ENCODE measurements at places on chromosomes 3 and 15.

DNA sequence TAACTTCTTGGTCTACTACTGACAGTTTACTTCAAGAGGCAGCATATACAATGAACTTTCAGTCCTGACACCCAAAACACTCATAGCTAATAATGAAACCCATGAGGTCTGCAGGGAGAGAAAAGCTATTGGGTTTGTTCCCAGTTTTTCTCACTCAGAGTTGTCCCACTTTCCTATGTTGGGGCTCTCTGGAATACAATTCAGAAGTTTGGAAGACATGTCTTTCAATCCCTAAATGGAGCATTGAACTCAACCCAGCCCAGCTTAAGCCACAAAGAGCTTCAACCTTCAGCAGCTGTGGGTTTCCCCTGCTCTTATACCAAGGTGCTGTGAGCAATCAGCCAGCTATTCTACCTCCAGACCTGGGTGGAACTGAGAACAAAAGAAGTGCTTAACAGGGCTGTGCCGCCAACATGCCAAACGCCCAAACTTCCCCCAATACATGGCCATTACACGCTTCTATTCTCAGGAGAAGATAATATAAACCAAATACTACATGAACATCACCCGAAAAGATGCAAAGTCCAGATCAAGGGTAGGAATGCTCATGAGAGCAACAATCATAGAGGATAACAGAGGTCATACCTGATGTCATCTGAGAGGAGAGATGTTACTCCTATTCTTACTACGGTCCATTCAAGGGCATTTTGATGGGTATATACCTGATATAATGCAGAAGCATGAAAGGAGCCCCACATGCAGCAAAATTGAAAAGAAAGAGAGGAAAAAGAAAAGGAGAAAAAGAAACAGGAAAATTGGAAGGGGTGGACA, 131.2 kb upstream of the TGFBR2 start:
- peak; percentile 4 for DNase-seq

- no peak for DNase-seq
Observed at GRCh38 chr15:96388673-96389072, 58.2 kb downstream of the NR2F2 start.

DNA sequence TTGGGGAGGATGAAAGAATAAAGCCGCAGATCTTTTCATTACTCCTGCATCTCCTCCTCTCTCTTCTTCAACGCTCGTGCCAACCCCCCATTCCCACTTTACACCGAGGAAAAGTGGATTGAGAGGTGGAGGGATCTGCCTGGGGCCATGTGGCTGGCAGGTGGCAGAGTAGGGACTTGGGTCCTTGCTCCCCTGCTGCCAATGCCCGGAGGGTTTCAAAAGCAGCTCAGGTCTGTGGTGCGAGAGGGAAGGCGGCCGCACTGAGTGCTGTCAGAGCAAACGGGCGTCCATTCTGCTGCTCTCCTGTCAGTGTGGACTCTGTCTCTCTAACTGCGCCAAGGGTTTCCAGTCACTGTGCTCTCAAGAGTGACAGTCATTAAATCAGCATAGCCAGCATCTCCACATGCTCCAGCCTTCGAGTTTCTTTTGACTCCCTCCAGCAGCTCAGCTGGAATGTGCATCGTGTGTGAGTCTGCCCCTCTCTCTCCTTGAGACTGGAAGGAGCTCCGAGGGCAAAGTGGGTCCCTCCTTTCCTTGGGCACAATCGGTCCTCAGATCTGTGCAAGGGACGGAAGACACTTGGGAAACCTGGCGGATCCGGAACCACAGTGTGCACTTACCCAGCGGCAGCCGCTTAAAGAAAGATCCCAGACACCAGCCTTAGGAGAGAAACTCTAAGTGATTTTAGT, 68.6 kb downstream of the VGLL4 start:
- no peak for DNase-seq

GRCh38 chr15:101151288-101151687, 100.6 kb downstream of the CHSY1 start:
- no peak for DNase-seq

GRCh38 chr3:196198771-196199753, 12.1 kb downstream of the ZDHHC19 start:
- no peak for DNase-seq

- no peak for DNase-seq
Observed at GRCh38 chr15:58115692-58116091, 22.5 kb upstream of the AQP9 start.

DNA sequence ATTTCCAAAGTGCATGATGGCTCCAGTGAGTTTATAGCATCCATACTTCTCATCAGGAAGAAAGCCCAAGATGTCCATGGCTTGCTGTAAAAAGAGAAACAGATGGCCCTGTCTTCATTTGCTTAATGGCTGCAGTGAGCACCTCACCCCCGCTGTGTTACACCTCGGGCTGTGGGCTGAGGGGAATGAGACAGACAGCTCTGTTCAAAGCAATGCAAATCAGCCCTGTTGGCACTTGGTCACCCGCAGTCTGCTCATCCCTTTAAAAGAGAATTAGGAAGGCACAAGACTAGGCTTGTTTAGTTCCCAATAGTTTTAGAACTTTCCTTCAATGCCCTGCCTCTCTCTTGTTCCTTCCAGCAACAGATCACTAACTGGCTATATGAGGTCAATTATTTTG, 25.2 kb downstream of the MYH15 start:
- no peak for DNase-seq

- no peak for DNase-seq
Observed at GRCh38 chr3:101791778-101792177, 12.8 kb downstream of the NXPE3 start.

DNA sequence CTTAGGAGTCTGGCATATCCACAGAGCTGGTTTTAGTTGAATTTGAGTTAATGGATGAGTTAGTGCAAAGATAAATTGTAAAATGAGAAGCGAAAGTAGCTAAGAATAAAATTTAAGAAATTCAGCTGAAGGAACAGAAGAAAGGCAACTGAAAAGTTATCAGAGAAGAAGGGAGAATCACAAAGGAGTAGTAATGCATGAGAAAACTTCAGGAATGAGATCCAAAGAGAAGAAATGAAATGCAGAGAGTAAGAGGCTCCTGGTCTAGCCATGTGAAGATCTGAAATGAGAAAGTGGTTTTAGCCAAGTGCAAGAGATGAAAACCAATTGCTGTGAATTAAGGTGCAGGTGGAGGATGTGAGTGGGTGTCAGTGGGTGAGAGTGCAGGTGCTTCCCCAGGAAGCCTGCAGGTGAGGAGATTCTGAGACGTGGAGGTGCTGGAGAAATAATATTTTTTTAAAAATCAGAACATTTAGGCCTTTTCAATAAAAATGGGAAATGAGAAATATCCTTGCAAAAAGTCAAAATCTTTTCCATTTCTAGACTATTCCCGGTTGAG, 18.5 kb downstream of the KBTBD8 start:
- DNase-seq: no peak

DNA sequence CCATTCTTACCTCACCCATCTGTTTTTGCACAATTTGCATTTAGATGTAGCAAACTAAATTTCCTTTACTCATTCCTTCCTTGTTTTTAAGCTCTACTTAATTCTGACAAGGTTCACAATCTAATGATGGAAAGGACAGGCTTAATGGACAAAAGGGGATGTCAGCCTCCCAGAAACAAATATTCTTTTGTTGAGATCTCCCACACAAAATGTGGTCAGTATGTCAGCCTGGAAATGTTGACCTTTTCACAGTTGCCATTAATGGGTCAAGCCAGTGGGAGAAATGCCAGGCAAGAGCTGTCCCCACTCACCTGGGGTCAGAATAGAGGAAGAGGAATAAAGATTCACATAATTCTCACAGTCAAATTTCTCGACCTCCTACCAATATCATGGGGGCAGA, 27.0 kb downstream of the WWTR1 start:
- no peak for DNase-seq

- DNase-seq: no peak
Observed at GRCh38 chr15:76368122-76368621, 31.6 kb downstream of the ISL2 start.

- no peak for DNase-seq
Observed at GRCh38 chr3:74590620-74591262, 23.7 kb downstream of the CNTN3 start.

- no peak for DNase-seq
Observed at GRCh38 chr3:14630404-14631100, 21.0 kb upstream of the CCDC174 start.

- DNase-seq: no peak
Observed at GRCh38 chr3:144496141-144496835, 524.7 kb downstream of the DIPK2A start.

DNA sequence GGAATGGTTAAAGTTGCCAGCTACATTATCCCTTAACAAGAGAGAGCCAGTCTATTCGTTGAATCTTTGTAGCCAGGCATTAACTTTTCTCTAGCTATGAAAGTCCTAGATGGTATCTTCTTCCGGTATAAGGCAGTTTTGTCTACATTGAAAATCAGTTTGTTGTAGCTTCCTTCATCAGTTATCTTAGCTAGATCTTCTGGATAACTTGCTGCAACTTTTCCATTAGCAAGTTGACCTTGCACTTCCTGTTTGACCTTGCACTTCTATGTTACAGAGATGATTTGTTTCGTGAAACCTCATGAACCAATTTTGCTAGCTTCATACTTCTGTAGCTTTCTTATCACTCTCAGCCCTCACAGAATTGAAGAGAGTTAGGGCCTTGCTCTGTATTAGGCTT, 24.1 kb downstream of the TOPAZ1 start:
- DNase-seq: no peak

DNA sequence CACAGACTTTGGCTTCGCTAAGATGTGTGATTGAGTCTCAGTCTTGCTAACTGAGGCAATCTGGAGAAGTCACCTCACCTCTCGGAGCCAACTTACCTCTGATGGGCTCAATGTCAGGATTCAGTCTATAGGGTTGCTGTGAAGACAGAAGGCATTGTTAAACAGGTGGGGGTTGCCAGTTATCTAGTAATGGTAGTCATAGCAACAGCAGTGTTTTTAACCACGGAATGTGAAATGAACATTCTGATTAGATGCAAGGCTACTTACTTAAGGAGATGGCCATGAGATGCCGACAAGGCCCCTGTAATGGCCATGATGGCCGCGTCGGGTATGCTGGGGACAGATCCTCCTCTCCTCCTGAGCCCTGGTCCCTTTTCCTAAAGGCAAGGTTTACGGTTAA, 243.1 kb downstream of the GABRG3 start:
- no peak for DNase-seq

DNA sequence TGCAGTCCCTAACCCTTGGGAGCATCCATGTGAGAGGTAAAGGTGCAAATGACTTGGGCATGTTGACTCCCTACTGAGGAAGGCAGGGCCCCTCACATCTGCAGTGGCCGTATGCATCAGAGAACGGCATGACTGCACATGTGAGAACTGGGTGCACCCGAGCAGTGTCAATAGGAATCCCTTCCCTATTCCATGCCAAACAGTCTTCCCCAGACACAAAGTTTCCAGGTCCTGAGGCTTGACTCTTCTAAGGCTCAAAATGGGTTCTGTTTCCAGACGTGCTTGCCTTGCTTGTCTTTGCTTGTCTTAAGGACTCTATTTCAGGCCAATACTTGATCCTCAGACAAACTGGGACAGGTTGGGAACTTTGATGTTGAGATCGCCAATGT, 20.5 kb upstream of the ANPEP start:
- no peak for DNase-seq

DNA sequence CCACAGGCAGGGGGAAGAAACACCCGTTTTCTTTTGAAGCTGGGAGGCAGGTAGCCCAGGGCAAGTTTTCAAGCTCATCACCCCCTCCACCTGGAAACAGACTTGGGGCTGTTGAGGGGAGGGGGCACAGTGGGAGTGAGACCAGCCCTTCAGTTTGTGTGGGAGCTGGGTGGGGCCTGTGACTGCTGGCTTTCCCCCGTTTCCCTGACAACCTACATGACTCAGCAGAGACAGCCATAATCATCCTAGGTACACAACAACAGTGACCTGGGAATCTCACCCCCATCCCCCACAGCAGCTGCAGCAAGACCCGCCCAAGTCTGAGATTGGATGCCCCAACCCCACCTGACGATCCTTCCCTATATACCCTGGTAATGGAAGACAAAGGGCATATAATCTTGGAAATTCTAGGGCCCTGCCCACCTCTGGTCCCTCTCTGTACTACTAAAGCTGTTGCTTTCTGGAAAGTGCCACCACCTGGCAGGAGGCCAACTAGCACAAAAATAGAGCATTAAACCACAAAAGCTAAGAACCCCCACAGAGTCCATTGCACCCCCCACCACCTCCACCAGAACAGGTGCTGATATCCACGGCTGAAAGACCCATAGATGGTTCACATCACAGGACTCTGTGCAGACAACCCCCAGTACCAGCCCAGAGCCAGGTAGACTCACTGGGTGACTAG, 422.2 kb upstream of the SGO1 start:
- DNase-seq: no peak

GRCh38 chr3:13650210-13651056, 101.5 kb downstream of the FBLN2 start:
- peak; percentile 43 for DNase-seq

GRCh38 chr15:66069751-66070150, 183.8 kb downstream of the MEGF11 start:
- DNase-seq: no peak

DNA sequence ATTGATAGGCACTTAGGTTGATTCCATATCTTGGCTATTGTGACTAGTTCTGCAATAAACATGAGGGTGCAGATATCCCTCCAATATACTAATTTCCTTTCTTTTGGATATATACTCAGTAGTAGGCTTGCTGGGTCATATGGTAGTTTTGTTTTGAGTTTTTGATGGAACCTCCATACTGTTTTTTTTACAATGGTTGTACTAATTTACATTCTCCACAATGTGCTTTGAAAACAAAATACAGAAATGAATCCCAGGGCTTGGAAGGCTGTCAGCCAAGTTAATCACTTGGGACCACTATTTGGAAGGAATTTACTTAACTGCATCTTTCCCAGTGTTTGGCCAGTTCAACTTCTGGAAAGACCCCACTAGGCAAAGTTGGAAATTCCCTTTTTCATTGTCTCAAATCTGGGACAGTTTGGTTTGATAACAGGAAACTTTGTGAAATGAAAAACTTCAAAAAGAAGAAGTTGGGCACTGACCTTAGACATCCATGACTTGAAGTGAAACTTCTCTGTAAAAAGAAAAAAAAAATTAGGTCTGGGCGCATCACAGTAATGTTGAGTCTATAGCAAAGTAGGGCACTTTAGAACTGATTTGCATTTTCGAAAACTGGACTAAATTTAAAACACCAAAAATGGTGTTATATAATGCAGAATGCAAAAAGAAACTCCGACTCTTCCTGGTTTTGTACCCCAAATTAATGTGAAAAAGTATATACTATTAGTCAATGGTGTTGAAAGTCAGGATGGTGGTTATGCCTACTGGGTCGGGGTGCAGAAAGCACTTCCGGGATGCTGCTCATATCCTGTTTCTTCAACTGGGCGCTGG, 6.0 kb downstream of the CTSH start:
- DNase-seq: no peak

- no peak for DNase-seq
Observed at GRCh38 chr3:68974711-68975110, 38.8 kb downstream of the EOGT start.

GRCh38 chr3:10160346-10160745, 4.4 kb upstream of the IRAK2 start:
- no peak for DNase-seq

DNA sequence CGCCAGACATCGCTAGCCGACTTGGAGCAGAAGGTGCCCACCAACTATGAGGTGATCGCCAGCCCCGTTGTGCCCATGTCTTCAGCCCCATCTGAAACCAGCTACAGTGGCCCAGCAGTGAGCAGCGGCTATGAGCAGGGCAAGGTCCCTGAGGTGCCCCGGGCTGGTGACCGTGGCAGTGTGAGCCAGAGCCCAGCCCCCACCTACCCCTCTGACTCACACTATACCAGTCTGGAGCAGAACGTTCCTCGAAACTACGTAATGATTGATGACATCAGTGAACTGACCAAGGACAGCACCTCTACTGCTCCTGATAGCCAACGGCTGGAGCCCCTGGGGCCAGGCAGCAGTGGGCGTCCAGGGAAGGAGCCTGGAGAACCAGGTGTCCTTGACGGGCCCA, 12.9 kb upstream of the APEH start:
- no peak for DNase-seq

GRCh38 chr3:99532246-99532645, 106.1 kb upstream of the COL8A1 start:
- DNase-seq: no peak

Measured in stimulated activated CD4-positive, alpha-beta T cell treated with anti-CD3 and anti-CD28 coated beads, TNF-alpha, amount 100 ng/mL, for 24 hours (primary cell).